ENCODE measurements at places on chromosomes 6 and 20.

DNA sequence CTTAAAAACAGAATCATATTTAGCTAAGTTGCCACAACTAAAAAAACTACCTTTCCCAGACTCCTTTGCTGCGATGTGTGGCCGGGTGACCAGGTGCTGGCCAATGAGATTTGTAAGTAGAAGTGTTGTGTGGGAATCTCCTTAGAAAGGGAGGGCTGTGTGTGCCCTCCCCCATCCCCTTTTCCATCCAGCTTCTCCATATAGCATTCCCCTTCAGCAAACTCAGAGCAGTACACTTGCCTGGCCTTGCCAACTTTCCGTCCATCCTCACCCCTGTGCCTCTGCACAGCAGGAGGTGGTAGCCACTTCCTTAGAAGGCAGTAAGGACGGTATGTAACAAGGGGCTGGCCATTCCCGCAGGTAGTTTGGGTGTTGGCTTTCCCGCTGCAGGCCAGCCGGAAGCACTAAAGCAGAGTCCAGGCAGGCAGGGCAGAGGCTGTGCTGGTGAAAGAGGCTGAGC lies 22.3 kb upstream of the KCNK16 start:
- peak; percentile 52 for DNase-seq

DNA sequence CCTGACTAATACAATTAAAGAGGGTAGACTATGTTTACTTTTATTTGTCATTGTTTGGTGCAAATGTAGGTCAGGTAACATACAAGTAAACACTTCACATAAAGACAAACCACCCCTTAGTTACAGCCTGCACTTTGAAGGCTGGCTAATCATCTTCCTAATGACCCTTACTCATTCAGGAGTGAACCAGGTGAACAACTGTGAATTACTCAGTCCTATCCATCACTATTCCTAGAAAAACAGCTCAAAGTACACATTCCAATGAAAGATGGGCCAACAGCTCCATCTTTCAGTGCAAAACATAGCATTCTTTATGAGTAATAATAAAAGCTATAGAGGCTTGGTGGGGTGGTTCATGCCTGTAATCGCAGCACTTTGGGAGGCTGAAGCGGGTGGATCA lies 78.2 kb downstream of the FRK start:
- no peak for DNase-seq

DNA sequence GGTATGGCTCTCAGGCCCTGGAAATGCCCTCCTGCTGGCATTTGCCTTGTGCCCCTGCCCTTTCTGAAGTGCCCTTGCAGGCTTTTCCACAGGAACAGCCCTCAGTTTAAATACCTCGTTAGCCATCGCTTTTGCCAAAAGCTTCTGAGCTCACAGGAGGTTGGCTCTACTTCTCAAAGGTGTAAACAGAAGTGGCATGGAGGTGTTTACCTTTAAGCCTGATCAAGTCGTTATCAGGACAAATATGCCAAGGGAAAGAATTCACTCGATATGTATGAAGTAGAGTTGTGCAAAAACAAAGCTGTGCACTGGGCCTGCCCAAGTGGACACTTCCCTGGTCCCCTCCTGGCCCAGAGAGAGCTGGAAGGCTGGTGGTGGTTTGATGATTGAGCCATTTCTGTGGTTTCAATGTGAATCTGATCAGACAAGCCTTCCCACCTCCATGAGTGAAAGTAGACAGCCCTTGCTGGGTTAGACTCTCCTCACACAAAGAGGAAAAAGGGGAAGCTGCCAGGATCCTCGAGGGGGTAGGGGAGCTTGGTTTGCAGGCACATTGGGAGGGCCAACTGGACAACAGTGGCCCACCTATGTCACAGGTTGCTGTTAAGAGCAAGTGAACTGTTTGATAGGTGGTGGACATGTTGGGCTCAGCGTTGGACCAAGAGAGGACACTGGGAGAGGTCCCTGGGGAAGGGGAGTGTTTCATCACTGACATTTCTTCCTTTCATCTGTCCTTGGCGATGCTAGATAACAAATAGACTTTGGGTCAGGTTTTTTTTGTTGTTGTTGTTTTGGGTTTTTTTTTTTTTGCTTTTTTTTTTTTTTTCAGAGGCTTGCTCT lies 98.7 kb downstream of the ZDHHC14 start:
- no peak for DNase-seq

GRCh38 chr20:24953209-24953575 lies 4.1 kb downstream of the CST7 start:
- DNase-seq: no peak

- no peak for DNase-seq
Measured at GRCh38 chr6:9999796-10000195, 415.1 kb downstream of the TFAP2A start.

DNA sequence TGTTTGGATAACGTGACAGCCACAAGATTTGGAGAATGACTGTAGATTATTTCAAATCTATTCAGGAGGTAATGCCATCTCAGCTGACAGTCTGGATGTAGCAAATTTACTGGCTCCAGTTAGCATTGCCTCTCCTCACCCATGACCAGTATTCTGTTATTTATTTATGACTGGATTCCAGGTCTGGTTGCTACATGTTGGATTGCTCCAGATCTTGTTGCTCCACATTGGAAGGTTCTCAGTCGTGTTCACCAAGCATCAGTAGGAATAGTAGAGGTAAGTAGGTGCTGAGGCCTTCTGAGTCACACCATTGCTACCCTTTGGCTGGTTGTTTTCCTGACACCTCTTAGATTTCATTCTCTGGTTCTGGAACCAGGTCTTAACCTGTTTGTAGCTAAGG lies 69.5 kb upstream of the ELOVL5 start:
- DNase-seq: no peak

DNA sequence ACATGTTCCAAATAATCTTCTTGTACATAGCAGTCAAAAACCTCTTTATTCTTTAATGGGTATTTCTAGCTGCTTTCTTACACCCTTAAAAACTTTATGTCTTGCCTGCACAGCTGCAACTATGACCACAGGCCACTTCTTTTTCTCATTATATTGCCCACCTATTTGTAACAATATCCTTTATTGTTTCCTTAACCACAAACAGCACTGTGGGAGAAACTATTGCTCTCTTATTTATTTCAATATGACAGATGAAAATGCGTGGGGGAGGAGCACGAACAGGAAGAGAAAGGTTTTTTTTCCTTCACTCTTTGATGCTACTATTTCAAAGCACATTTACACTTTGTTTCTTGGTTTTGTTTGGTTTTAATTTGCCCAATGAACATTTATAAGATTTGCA lies 253.5 kb downstream of the GJA1 start:
- DNase-seq: no peak

Measured in spleen (tissue), 13 donors.